ENCODE measurements at places on chromosomes 16 and 17.

GRCh38 chr16:46736695-46737094, 11.4 kb downstream of the MYLK3 start:
- DNase-seq: no peak

- DNase-seq: no peak
These were observed 37.4 kb upstream of the CCL1 start for GRCh38 chr17:34400301-34400931.

DNA sequence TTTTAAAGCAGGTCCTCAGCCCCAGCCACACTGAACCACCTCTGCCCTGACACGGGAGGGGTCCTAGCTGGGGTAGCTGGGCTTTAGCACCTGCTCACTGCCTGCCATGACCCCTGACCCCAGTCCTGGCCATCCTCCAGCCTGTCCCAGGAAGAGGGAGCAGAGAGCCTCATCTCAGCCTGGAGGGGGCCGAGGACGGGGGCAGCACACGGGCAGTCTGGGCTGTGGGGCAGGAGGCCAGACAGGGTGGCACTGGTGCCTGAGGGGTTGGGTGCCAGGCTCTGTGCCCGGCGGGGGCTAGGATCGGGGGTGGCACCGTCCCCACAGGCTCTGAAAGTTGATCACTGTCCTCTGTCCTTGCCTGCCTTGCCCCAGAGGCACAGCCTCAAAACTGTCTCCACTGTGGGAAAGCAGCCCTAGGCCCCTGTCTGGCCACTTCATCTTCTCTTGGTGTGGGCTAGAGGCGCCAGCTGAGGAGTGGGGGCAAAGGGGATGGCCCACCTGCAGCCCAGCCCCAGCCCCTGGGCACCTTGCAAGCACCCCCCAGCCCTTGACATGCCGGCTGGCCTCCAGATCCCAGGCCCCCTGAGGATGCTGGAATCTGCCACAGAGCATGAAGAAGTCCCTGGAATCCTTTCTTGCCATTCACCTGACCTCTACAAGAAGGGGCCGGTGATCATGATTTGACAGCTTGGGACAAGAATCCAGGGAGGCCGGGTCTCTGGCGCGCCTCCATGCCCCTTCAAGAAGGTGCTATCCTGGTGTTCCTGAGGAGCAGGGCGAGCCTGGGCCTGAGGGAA, 15.7 kb downstream of the ENDOV start:
- no peak for DNase-seq

DNA sequence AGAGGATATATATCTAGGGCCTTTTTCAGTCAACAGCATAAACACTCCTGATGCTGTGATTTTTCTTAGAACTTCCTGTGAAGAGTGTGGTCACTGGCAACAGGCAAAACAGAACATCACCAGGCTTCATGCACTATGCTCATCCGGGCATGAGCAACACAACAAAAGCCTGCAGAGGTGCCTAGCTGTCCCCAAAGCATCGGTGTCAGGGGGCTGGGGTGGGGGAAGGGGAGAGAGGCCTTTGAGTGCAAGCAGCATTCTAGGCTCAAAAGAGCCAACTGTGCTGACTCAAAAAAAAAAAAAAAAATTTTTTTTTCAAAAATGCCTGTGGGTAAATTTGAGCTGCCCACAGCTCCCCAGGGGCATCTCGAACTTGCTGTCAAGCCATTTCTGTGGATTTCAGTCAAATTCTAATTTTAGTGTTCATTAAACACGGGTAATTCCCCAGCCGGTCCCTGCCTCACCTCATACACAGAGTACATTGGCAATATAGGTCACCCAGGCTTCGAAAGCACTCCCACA, 194.6 kb upstream of the DYNLRB2 start:
- DNase-seq: no peak

GRCh38 chr16:85981826-85982562, 83.0 kb downstream of the IRF8 start:
- no peak for DNase-seq

All from activated naive CD8-positive, alpha-beta T cell treated with anti-CD3 and anti-CD28 coated beads, Interleukin-2, amount 50 U/mL, for 16 hours (primary cell).